ENCODE measurements at places on chromosomes 1 and 21.

DNA sequence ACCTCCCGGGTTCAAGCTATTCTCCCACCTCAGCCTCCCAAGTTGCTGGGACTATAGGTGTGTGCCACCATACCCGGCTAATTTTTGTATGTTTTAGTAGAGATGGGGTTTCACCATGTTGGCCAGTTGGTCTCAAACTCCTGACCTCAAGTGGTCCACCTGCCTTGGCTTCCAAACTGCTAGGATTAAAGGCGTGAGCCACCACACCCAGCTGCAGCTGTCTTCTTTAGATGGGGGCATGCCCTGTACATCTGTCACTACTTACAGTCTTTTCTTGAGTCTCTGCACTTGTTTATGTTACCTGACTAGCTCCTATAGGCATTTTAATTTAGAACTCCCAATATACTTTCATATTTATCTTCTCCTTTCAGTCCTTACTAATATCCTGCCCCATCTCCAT, 64.2 kb downstream of the SELENOF start:
- no peak for DNase-seq

- DNase-seq = no peak
Measured at GRCh38 chr1:83547901-83548300, 451.0 kb downstream of the TTLL7 start.

DNA sequence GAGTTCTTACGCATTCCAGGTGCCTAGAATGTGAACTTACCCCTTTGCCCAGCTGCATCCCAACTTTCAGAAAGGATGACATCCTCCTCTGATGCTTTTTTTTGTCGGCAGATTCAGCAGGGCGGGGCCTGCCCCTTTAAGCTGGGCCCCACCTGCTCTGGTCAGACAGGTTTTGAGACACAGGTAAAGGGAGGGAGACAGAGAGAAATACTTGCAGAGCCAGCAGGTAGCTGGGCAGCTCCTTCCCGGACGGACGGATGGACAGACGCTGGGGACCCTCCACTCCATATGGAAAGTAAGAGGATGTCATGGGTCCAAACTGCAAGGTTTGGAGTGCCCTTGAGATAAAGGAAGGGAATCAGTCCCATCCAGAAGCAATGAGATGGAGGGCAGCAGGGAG, at the start of gene TMEM79:
TMEM79 (plus strand) TSS at position 214 of the 400 bp plus-strand sequence. CDS start 902 bp downstream, outside the sequence.
- no peak for DNase-seq

GRCh38 chr1:162217706-162218105, 148.2 kb downstream of the NOS1AP start:
- DNase-seq = no peak

DNA sequence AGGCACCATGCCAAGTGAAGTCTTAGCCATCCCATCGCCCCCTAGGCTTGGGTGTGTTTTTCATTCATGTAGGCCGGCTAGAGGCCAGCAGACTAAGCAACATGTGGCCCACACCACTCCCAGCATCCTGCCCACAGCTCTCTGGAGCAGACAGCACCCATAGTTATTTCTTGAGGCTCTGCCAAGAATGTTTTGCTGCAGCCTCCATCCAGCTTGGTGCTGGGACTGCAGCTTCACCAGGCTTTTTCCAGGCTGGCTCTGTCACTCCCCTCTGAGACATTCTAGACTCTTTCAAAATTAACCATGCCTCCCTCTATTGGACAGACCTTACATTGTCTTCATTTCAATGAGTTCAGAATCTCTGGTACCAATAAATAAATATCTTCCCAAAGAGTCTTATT, 104.2 kb downstream of the DUSP10 start:
- no peak for DNase-seq

DNA sequence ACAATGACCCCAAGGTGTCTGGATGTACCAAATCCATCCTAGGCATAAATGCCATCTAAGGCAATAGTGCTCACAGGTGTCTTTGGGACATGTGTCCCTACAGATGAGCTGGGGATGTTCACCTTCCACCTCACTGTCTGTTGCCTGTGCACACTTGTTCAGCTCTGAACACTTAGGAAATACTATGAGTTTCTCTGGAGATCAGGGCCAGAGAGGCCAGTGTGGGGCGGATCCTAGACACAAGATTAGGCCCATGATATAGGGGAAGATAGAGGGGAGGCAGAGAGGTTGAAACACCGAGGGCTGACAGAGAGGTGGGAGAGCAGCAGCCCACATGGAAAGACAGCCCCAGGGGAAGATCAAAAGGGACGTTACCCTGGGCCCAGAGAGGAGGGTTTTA, 25.6 kb downstream of the C1orf116 start:
- DNase-seq = no peak

GRCh38 chr21:19993268-19993667, 1004.9 kb upstream of the NCAM2 start:
- no peak for DNase-seq

GRCh38 chr1:81129366-81129765, 671.4 kb upstream of the ADGRL2 start:
- DNase-seq = no peak

- no peak for DNase-seq
Measured at GRCh38 chr1:229980009-229980408, 87.0 kb upstream of the GALNT2 start.

DNA sequence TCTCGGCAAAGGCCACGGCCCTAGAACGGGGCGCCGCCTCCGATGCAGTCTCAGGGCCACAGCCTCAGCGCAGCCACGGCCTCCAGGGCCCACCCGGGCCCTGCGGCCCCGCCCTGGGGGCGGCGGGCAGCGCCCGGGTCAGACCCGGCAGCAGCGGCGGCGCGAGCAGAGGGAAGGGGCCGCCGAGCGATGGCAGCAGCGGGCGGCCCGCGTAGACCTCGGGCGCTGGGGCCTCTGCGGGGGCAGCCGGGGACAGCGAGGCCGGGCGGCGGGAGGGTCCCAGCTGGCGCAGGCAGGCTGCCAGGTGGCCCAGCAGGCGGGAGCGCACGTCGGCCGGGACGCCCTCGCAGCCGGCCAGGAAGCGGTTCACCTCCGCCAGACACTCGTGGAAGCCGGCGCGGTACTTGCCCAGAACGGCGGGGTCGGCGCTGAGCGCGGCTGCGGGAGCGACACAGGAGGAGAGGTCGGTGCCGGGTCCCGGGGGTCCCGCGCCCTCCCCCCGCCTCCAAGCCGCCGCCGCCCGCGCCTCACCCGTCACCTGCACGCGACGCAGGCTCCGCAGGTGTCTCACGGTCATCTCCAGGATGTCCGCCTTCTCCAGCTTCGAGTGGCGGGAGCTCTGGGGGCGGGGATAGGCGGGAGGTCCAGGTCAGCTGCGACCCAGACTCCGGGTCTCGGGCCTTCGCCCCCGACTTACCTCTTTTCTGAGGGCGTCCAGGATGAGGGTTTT, 737 bp downstream of the HES4 start:
- no peak for DNase-seq

GRCh38 chr21:21397464-21397863, 399.3 kb downstream of the NCAM2 start:
- no peak for DNase-seq

DNA sequence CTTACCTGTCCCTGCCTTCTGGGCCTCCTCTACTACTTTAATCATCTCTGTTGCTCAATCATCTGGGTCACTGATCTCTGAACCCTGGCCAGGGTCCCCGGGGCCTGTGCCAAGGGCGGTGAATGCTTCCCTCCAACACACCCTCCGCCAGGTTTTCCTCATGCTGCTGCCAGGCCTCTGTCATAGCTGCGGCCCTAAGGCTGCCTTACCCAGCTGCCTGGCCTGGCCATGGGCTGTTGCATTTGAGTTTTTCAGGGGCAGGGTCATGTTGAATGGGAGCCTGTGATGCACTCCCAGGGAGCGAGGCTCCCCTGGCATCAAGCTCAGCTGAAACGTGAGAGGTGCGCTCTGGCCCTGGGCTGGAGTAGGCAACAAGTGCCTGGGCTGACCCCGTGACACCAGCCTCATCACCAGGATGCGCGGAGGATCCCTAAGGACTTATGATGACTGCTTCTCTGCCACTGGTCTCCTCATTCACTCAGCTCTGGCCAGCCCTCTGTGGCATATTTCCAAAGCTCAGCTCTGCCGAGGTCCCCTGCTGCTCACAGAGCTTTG, 7.6 kb downstream of the EDN2 start:
- no peak for DNase-seq

GRCh38 chr1:12136916-12137610, 29.7 kb upstream of the TNFRSF1B start:
- no peak for DNase-seq

DNA sequence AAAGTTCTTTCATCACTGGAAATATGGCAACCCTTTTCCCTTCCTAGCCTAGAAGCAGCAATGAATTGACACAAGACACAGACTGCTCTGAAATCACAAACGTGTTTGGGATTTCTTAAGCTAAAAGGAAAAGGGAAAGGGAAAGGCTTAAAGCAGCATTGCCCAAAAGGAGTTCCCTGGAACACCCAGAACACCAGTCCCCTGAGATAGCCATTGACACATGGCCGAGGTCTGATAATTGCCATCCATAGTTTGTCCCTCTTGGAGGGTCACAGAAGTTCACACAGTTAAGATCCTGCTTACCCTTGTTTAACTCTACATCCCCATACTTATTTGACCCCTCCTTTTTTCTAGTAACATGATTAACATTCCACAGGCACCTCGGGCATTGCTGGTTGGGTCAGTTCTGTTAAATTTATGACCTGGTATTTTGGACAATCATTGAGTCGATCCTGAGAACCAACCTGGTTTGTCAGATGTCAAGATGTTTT, 72.9 kb downstream of the ZNF281 start:
- DNase-seq = no peak

- no peak for DNase-seq
Measured at GRCh38 chr1:228507961-228508652, 20.9 kb downstream of the RNF187 start.

DNA sequence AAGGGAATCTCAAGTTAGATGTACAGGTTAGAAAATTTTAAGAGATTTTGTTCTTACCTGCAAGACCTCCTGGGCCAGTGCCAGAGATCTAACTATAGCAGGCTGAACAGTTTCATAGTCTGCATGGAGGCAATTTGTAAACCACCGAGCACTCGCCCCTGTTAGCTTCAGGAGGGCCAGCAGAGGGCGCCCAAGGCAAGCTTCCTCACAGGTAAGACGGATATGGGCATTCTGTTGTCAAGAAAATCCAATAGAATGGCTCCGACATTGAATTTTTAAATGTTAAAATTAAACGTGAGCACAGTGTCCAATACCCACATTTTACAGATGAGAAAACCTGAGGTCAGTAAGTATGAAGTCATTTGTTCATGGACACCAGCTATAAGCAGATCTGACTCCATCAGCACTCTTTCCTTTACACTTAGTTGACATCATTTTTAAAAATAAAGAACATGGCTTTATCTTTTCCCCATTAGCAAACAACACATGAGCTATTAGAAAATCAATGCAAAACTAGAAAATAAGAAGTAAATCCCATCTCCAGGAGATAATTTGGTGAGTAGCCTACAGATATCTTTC, 2.2 kb downstream of the REG4 start:
- no peak for DNase-seq

DNA sequence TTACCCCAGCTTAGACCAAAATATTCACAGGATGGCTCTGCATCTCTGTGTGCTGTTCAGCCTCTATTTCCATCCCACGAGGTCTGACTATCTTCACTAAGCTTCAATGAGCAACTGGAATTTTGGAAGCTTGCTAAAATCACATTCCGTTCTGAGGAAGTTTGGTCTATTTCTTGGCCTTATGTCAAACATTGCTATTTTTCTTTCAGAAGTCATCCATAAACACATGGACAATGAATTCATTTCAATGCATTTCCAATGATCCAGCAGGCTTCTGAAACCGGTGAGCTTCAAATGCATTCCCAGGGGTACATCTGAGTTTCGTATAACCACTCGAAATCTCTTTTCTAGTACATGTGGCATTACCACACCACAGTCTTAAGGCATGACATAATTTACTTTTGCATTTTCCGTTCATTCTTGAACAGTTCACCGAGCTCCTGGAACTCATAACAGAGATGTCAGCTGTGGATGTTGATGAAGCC, 294.1 kb upstream of the KAZN start:
- DNase-seq = no peak

Measured in coronary artery (tissue), 2 donors.